ENCODE measurements at places on chromosomes 1 and 21.
A peak's percentile ranks its signal among the peaks of the same experiment; 100 is the strongest.

GRCh38 chr1:180211156-180211859 is 18.8 kb upstream of the LHX4 start:
- H3K36me3 ChIP-seq = no peaks in the 10 kb centered on the region
- H3K4me3 ChIP-seq = no peak overlapping the region
- DNase-seq = no peak
- H3K4me1 ChIP-seq = no peaks in the 10 kb centered on the region
- no peak overlapping the region for H3K27ac ChIP-seq
- H3K27me3 ChIP-seq = peaks cover 3% of the 10 kb centered on the region

DNA sequence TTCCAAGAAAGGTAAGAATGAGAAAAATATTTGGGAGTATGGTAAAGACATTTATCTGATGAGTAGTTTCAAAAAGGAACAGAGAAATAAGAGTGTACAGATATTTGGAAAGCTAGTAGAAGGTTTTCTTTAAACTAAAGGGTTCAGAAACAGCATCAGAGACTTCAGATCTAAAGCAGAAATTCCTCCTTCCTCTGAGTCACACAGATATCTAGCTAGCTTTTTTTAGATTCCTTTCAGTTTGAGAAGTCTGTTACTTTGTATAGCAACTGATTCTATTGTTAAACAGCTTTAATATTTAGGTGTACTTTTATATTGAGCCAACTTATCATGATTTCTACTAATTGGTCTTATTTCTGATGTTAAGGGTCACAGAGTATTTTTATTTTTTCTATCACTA is 4.7 kb downstream of the AMY2B start:
- H3K27ac ChIP-seq = no peak overlapping the region
- no peaks in the 10 kb centered on the region for H3K27me3 ChIP-seq
- no peaks in the 10 kb centered on the region for H3K4me1 ChIP-seq
- no peak for DNase-seq
- H3K4me3 ChIP-seq = no peak overlapping the region

DNA sequence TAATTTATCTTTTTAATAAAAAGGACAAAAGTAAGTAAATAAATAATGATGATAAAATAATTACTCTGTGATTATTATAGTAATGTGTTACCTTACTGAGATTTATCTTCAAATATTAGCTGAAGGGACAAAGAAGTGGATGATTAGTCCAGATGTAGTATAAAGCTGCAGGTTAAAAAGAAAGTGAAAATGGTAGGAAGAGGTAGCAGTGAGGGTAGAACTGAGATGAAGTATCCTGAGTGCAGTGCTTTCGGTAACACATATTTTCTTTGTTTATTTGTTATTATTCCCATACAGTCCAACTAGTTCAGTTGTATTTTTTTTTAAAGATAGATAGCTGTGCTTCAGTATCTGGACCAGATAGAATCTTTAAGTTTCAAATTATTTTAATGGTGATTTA is 1203.5 kb downstream of the NCAM2 start:
- no peak for DNase-seq
- H3K27me3 ChIP-seq = no peaks in the 10 kb centered on the region
- no peaks in the 10 kb centered on the region for H3K36me3 ChIP-seq
- H3K4me3 ChIP-seq = no peak overlapping the region
- no peak overlapping the region for H3K27ac ChIP-seq

DNA sequence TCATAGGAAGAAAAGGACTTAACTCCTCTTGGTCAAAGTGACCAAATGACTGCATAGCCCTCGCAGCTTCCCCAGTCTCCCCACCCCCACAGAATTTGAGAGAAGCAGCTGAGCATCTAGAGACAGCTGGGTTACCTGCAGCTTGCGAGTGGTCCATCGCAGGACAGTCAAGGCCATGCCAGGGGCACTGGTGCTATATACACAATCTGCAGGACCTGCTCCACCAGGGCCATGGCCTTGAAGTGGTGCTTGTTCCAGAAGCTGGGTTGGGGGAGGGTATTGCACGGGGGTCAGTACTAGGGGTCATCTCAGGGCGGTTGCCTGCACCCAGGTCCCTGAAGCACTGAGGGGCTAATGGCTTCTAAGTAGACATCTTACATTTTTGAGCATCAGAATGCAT is 10.4 kb downstream of the MRTO4 start:
- no peaks in the 10 kb centered on the region for H3K4me1 ChIP-seq
- no peak overlapping the region for H3K27ac ChIP-seq
- H3K36me3 ChIP-seq = peaks cover 38% of the 10 kb centered on the region
- H3K27me3 ChIP-seq = no peaks in the 10 kb centered on the region
- no peak for DNase-seq

- peak overlapping the region; percentile 84 for H3K4me3 ChIP-seq
- peak overlapping the region; percentile 96 for H3K27ac ChIP-seq
- peak; percentile 48 for DNase-seq
Measured at GRCh38 chr1:203325418-203326091, 20.2 kb downstream of the BTG2 start.

DNA sequence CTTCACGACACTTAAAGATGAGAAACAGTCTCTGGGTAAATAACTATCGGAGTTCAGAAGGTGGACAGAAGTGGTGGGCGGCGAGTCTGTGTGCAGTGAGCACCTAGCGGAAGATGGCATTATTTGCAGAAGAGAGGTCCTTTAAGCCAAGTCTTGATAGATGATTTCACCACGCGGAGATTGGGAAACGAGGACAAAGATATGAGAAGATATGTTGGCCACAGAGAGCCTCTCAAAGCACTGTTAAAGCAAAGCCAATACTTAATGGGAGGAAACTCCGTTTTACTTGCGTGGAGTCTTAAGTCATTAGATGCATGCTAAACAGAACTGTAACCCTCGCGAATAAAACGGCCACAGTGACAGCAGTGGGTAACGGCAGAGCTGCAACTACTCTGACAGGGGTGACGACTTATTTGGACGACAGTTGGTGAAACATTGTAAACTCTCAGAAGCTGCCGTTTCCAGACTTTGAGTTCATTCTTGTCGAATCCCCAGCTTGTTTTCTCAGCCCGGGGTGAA is 577 bp upstream of the CEP350 start:
- DNase-seq = no peak
- H3K36me3 ChIP-seq = no peaks in the 10 kb centered on the region
- no peaks in the 10 kb centered on the region for H3K27me3 ChIP-seq
- H3K4me3 ChIP-seq = peak overlapping the region; percentile 81
- H3K27ac ChIP-seq = peak overlapping the region; percentile 90

DNA sequence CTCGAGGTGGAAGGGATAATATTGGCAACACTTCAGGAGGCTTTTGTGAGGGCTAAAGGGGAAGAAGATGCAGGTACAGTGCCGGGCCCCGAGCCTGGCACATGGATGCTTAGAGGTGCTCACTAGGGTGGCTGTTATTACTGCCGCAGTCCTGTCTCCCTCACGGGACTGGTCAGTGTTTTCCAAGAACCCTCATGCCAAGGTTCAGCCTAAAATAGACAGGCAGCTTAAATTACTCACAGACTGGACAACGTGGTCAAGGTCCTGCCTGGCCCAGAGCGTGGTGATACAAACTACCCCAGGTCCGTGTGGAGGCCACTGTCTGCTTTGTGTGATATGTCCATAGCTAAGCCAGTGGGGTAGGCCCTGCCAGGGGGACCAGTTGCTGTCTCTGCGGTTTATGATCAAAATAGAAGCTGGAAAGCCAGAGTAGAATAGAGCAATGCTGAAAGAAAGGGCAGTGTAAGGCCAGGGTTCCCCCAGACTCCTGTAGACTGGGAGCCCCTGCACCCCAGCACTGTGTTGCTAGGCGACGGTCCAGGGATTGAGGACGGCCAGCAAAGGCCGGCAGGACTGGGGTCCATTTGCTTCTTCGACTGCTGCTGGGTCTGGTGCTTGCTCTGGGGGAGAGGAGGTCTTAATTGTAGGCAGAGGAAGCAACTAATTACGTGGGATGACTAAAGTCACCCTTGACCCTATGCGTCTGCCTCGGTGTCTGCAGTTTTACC is 36.1 kb downstream of the ELAPOR1 start:
- H3K27me3 ChIP-seq = no peaks in the 10 kb centered on the region
- H3K36me3 ChIP-seq = no peaks in the 10 kb centered on the region
- H3K4me3 ChIP-seq = no peak overlapping the region
- H3K4me1 ChIP-seq = peaks cover 14% of the 10 kb centered on the region
- no peak for DNase-seq

DNA sequence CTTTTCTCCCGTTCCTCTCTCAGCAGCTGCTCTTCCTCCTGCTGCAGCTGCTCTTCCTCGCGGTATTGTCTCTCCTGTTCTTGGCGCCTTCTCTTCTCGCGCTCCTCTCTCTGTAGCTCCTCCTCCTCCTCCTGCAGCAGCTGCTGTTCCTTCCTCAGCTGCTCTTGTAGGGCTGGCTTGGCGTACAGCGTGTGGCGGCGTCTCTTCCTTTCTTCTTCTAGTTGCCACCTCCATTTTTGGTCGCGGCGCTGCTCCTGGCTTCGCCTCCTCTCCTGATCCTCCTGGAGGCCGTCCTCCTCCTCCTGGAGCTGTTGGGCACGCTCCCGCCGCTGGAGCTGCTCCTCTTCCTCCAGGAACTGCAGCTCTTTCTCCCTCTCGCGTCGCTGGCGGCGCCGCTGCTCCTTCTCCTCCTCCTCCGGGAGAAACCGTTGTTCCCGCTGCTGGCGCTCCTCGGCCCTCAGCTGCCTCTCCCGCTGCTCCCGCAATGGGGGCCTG is 4.8 kb downstream of the TCHH start:
- no peak overlapping the region for H3K4me3 ChIP-seq
- H3K4me1 ChIP-seq = no peaks in the 10 kb centered on the region
- no peak for DNase-seq
- no peak overlapping the region for H3K27ac ChIP-seq
- peaks cover 3% of the 10 kb centered on the region for H3K27me3 ChIP-seq
- no peaks in the 10 kb centered on the region for H3K36me3 ChIP-seq

- H3K27ac ChIP-seq = no peak overlapping the region
- peaks cover 4% of the 10 kb centered on the region for H3K27me3 ChIP-seq
- H3K4me3 ChIP-seq = no peak overlapping the region
Measured at GRCh38 chr1:1627261-1627828, 4.6 kb upstream of the MMP23B start.

DNA sequence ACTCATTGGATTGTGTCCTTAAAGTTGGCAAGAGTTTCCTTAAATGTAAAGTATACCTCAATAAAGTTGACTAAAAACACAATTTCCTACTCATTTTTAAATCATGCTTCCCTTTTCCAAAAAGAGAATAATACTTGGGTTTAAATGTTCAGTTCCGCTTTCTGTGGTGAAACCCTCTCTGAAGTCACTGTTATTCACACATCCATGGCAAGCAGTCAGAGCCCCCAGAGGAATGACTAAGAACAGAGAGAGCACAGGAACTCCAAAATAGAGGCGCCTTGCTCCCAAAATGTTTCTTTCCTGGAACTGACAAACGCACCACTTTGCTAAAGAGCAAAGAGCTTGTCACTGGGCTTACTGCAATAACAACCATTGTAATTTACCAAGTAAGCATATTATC is 142.5 kb downstream of the TIAM1 start:
- H3K27ac ChIP-seq = no peak overlapping the region
- H3K4me3 ChIP-seq = no peak overlapping the region
- no peak for DNase-seq
- peaks cover 12% of the 10 kb centered on the region for H3K4me1 ChIP-seq
- H3K27me3 ChIP-seq = no peaks in the 10 kb centered on the region
- H3K36me3 ChIP-seq = no peaks in the 10 kb centered on the region

DNA sequence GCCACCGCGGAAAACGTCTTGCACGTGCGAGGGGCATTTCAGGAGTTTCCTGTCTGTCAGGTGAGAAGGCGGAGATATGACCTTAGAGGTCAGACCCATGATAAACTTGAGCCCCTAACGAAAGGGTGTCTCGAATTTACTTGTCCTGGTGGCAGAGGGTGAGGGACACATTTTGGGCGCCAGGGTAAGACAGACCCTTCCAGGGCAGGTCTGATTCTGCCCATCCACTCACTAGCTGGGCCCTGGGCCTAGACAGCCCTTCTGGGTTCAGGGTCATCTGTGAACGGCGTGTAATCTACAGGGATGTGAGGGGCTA is 395 bp upstream of the CSRP1 start:
- no peaks in the 10 kb centered on the region for H3K27me3 ChIP-seq
- peak overlapping the region; percentile 88 for H3K4me3 ChIP-seq
- no peak for DNase-seq
- peak overlapping the region; percentile 76 for H3K27ac ChIP-seq
- H3K4me1 ChIP-seq = peaks cover 34% of the 10 kb centered on the region

- peak overlapping the region; percentile 87 for H3K27ac ChIP-seq
- no peaks in the 10 kb centered on the region for H3K27me3 ChIP-seq
- H3K4me3 ChIP-seq = peak overlapping the region; percentile 97
- DNase-seq = no peak
- H3K36me3 ChIP-seq = peaks cover 54% of the 10 kb centered on the region
Measured at GRCh38 chr1:244836135-244836521, 670 bp downstream of the COX20 start.

DNA sequence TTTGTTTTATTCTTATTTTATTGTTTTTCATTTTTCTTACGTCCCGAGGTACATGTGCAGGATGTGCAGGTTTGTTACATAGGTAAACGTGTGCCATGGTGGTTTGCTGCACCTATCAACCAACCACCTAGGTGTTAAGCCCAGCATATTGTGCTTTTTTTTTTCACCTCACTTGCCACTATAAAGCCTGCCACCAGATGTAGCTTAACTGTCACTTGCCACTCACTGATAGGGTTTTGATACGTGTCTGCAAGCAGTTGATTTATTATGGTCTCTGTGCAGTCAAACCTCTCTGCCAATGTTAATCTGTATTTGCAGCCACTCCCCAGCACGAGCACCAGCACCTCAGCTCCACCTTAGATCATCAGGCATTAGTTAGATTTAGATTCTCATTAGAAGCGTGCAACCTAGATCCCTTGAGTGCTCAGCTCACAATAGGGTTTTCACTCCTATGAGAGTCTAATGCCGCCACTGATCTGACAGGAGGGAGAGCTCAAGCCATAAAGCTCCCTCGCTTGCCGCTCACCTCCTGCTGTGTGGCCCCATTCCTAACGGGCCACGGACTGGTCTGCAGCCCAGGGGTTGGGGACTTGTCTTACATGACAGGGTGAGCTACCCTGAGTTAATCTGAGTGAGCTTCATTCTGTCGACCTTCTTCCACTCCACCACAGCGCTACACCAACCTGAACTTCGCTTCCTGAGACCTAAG is 17.9 kb upstream of the ABCG1 start:
- no peak overlapping the region for H3K4me3 ChIP-seq
- H3K27ac ChIP-seq = no peak overlapping the region
- no peaks in the 10 kb centered on the region for H3K36me3 ChIP-seq

GRCh38 chr1:2384941-2385481 is 6.3 kb downstream of the MORN1 start:
- H3K4me1 ChIP-seq = peaks cover 30% of the 10 kb centered on the region
- H3K27ac ChIP-seq = no peak overlapping the region
- peaks cover 4% of the 10 kb centered on the region for H3K36me3 ChIP-seq
- no peak overlapping the region for H3K4me3 ChIP-seq
- no peak for DNase-seq
